ENCODE measurements at places on chromosomes 13 and 19.

- peaks cover 40% of the 10 kb centered on the region for H3K27me3 ChIP-seq
- peak; percentile 33 for DNase-seq
- H3K36me3 ChIP-seq: no peaks in the 10 kb centered on the region
Observed at GRCh38 chr19:1295169-1296012, 9.7 kb downstream of the EFNA2 start.

DNA sequence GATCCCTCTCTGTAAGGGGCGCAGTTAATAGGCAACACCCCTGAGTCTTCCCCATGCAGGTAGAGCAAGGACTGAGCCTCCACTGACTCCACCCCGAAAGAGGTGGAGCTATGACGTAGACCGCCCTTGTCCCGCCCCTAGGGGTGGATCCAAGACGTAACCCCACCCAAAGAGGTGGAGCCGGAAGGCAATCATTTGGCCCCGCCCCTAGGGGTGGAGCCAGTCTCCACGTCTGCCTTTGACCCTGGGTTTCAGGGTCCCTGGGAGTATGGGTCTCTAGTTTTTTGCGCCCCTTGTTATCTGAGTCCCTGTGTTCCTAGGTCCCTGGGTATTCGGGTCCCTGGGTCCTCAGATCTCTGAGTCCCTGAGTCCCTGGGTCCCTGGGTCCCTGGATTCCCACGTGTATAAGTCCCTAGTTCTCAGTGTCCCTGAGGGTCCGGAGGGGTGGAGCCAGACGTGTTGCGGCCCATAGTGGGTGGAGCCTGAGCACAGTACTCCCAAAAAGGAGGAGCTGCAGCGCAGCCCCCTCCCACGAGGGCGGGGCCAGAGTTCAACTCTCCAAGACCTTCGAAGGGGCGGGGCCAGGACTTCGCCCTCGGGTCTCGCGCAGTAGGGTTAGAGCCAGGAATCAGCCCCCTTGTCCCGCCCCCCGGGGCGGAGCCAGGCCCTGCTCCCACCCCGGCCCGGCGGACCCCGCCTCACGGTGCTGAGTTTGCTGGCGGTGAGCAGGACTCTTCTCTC, 5.3 kb downstream of the DENND1C start:
- no peak overlapping the region for H3K27ac ChIP-seq
- no peak overlapping the region for H3K4me3 ChIP-seq
- H3K36me3 ChIP-seq: no peaks in the 10 kb centered on the region
- H3K27me3 ChIP-seq: peaks cover 19% of the 10 kb centered on the region

GRCh38 chr13:110712849-110713641, 455 bp upstream of the ING1 start:
- peak; percentile 100 for DNase-seq
- no peaks in the 10 kb centered on the region for H3K36me3 ChIP-seq
- H3K4me1 ChIP-seq: peaks cover 6% of the 10 kb centered on the region
- peak overlapping the region; percentile 89 for H3K4me3 ChIP-seq

DNA sequence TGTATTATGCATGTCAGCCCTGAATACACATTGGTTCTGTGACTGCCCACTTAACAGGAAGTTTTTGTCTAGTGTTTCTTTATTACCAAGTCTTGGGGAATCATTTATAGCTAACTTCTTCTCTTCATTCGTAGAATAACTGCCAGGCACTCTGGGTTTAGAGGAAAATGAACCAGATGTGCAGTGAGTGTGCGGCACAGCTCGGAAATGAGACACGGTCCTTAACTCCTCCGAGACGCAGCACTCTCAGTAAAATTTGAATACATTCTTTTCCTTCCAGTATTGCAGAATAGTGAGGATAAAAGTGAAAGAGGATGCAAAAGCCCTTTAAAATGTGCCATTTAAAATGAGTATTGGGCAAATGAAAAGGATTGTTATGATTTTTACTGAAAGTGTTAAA, 29.2 kb downstream of the ATP8A2 start:
- no peak for DNase-seq
- peaks cover 15% of the 10 kb centered on the region for H3K27me3 ChIP-seq
- H3K4me1 ChIP-seq: no peaks in the 10 kb centered on the region
- H3K27ac ChIP-seq: no peak overlapping the region
- no peak overlapping the region for H3K4me3 ChIP-seq

- no peak overlapping the region for H3K4me3 ChIP-seq
- DNase-seq: no peak
- H3K27ac ChIP-seq: no peak overlapping the region
- H3K4me1 ChIP-seq: peaks cover 9% of the 10 kb centered on the region
Observed at GRCh38 chr13:27130979-27131623, 40.5 kb downstream of the USP12 start.
